Activated T-cell treated with anti-CD3 and anti-CD28 coated beads, Interleukin-2, amount 50 U/mL, for 1 hour (primary cell): ENCODE measurements at places on chromosomes 4 and X.

GRCh38 chr4:3810111-3810680, 44.0 kb downstream of the ADRA2C start:
- DNase-seq: no peak

GRCh38 chr4:77599378-77599777, 6.2 kb upstream of the CXCL13 start:
- no peak for DNase-seq

GRCh38 chr4:18227880-18228279, 206.3 kb upstream of the LCORL start:
- no peak for DNase-seq

- DNase-seq: no peak
Measured at GRCh38 chr4:23922541-23923111, 32.8 kb upstream of the PPARGC1A start.

DNA sequence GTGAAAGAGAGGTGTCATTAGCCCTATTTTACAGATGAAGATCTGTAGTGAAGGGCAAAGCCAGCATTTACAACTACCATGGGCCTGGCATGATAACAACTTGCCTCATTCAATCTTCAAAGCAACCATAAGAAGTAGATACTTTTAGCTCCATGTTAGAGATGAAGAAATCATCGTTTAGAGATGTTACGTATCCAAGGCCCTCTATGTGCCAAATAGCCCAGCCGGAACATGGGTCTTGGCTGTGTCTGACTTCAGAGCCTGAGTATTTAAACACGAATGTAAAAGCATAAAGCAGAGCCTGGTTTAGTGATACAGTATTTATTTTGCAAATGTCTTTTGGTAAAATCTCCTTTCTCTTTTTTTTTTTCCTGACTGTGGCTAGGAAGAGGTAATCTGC, 197.1 kb downstream of the RASL11B start:
- DNase-seq: no peak

DNA sequence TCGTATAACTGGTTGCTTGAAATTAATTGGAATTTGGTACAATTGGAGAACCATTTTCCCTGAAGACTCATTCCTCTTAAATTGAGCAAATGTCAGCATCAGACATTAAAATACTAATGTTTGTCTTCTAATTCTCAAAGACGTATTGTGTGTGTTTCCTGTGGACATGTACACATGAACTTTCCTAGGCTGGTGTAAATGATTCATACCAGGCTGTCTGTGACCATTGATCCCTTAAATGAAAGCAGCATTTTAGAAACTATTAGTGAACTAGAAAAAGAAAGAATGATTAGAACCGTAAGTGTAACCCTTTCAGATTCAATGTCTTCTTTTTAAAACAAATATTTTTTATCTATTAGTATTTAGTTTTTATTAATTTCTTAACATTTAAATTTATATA, 332.9 kb downstream of the PPP3CA start:
- DNase-seq: no peak

DNA sequence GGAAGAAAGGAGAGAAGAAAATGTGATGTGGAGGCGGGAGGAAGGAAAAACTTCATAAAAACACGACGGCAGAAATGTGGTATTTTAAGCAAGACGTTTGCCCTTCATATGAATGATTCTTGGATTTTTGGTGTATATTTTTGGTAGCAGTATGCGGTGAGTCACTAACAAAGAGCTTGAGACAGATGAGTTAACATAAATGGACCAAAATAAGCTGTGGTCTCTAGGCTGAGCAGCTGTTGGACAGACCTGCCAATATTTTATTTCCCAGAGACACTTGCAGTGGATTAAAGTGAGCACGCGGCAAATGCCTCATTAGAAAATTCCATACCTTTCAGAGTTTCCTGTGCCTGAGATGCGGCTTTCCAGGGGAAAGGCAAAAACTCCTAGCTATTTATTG, 43.1 kb upstream of the RPS6KA3 start:
- no peak for DNase-seq

DNA sequence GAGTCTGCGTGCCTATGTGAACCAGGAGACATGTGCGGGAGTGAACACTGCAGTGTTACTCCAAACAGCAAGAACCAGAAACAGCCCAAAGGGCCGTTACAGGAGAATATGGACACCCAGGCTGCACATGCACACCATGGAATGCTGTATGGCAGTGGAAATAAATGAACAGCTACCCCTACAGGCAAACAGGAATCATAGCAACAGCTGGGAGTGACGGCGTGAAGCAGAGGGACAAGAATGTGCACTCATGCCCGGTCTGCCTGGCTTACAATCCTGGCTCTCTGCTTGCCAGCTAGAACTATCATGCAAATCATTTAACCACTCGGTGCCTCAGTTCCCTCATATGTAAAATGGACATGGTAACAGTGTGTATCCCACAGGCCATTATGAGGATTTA, 16.6 kb downstream of the GPKOW start:
- DNase-seq: no peak

DNA sequence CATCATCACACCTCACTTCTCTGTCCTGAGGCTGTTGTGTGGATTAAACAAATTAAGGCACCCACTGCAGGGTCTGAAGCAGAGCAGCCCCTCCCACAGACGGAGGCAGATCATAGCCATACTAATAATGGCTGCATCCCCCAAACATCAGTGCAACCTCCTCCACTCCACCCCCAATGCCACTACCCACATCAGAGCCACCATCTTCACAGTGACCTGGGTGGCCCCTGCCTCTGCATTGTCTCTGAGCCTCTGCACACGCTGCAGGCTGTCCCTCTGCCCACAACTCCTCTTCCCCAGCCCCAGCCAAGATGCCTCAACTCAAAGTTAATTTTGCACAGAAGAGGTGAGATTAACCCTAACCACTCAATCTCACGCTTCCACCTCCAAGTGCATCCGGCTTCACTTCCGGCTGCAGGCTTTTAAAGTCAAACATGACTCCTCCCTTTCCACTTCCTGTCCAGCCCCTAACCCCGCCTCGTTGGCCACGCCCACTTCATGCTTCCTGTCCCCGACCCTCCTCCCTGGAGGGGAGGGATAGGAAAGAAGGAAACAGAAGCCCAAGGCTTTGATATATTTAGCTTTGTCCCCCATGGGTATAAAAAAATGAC, 22.7 kb downstream of the JAKMIP1 start:
- peak; percentile 29 for DNase-seq

DNA sequence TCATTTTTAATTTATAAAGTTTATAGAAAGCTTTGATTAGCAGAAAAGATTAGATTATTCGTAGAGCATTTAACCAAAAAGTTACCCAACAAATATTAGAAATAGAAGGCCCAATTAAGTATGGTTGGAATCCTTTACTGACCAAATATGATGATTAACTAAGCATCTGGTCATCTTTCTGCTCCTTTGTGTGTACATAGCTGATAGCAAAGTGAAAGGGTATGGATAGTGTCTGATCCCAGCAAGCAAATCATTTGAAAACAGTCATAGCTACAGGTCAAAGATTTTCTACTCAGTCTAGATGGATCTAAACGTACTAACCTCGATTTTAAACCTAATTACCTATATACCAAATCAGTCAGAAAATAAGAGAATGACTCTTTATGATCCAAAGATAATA, 7.3 kb upstream of the MAB21L2 start:
- no peak for DNase-seq

- DNase-seq: no peak
Measured at GRCh38 chrX:9884031-9884779, 83.0 kb upstream of the CLDN34 start.

GRCh38 chrX:148067285-148067684, 86.1 kb downstream of the FMR1NB start:
- DNase-seq: no peak

- no peak for DNase-seq
Measured at GRCh38 chr4:120418146-120418545, 351.5 kb upstream of the MAD2L1 start.

- DNase-seq: no peak
Measured at GRCh38 chr4:38482696-38483095, 181.3 kb upstream of the KLF3 start.

GRCh38 chrX:55709735-55710134, 7.8 kb upstream of the RRAGB start:
- DNase-seq: no peak

GRCh38 chrX:30283456-30284200, 25.6 kb downstream of the NR0B1 start:
- no peak for DNase-seq

- no peak for DNase-seq
Measured at GRCh38 chrX:103919270-103919637, 43.2 kb upstream of the TMSB15B start.

GRCh38 chrX:47991263-47992094, 12.3 kb downstream of the ZNF182 start:
- no peak for DNase-seq

- no peak for DNase-seq
Measured at GRCh38 chr4:1978741-1979476, 29.9 kb downstream of the NELFA start.

- DNase-seq: no peak
Measured at GRCh38 chr4:45280121-45280520, 553.8 kb upstream of the GNPDA2 start.

GRCh38 chrX:46444011-46444410, 101.2 kb downstream of the ZNF674 start:
- no peak for DNase-seq

DNA sequence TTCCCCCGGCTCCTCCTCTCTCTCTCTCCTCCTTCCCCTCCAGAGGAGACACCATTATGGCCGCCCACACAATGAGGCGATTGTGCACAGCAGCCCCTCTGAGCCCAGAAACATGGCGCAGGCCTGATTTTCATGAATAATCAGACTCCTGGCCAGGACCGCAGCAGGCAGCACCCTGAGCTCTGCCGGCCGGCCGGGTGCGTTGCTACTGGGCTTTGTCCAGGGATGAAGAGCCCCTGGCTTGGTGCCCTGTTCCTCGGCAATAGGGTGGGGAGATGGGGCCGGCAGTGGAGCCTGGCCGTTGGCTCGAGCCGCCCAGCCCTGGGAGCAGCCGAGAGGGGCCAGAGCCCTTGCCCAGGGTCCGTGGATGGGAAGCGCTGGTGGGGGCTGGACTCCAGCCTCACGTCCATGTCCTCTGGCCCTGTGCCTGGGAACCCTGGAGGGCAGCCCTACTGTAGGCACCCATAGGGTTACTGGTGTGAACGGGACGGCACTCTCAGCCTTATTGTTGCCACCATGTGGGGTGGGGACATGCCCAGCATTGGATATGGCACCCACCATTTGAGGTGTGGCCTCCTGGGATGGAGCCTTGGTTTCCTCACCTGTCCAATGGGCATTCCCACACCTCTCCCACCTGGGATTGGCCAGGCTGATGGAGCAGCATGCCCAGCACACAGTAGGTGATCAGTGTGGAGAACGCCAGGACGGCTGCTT, 103.0 kb downstream of the SORCS2 start:
- DNase-seq: no peak

DNA sequence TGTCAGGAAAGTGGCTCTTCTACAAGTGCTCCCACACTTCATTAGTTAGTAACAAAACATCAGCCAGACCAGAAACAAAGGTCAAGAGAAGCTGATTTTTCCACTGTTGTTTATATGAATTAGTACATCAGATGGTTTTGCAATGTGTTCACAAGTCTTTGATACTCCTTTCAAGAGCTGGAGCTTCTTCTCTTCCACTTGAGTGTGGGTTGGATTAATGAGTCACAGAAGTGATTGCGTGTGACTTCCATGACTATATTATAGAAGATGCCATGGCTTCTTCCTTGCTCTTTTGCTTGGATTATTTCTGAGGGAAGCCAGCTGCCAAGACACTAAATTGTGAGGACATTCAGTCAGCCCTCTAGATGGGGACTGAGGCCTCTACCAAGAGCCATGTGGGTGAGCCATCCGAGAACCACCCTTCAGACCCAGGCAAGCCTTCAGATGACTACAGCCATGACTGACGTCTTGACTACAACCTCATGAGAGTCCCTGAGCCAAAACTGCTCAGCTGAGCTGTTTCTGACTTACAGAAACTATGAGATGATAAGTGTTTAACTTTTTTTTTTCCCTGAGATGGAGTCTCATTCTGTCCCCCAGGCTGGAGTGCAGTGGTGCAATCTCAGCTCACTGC, 18.1 kb downstream of the SOWAHB start:
- no peak for DNase-seq

- DNase-seq: no peak
Measured at GRCh38 chr4:135065366-135065765, 863.8 kb upstream of the PABPC4L start.

DNA sequence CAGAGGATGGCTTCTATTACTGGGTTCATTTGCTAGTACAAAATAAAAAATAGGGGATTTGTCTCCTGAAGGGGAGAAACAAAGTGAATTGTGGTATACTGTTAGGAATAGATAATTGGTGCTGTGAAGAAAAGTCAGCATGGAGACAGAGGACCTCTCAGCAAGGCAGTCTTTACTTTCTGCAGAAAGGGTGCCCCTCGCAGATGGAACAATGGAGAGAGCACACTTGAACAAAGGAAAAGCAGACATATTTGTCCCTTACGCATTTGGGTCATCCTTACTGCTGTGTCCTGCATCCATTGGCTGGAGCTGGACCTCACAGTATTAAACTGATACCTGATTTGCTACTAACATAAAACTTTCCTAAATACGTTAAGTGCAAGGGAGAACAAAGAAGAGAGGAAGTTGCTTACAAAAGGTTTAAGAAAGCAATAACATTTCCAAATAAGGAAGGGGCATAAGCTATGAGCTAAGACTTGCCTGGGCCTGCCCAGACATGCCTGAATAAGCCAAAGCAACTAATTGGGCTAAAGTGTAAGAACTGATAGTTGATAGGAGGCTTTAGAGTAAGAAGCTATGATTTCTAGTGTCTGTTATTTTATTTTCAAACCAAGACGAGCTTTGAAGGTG, 83.8 kb downstream of the CCKAR start:
- no peak for DNase-seq

GRCh38 chr4:79982601-79983322, 90.3 kb downstream of the ANTXR2 start:
- DNase-seq: no peak

DNA sequence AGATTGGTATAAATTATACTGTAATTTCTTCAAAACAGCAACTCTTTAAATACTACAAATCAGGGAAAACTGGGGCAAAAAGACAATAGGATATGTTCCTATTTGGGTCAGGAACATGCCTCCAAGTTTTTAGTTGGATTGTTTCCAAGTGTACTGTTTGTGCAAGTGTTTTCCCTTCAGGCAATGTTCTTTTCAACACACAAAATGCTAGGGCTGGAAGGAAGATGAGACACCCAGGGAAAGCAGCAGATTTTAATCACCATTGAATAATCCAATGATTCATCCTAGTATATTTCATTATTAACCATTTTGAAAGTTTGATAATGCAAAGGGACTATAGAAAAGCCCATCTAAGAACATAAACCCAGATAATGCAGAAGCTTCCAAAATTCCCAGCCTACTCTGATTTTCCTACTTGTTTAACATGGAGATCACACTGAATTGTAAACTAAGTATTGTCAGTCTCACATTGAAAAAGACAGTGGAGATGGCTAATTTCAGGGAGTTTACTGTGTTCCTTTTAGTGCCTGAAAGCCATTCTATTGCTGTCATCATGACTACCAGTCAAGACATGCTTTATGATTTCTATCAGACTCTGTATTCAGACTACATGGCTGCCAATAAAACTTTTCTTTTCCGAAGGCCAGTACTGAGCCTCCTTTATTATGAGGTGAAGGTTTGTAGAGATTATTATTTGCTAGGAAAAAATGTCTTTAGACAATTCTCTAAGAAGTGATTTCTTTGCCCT, 38.6 kb downstream of the COL4A6 start:
- no peak for DNase-seq
